ENCODE measurements at places on chromosomes 11 and 22.

DNA sequence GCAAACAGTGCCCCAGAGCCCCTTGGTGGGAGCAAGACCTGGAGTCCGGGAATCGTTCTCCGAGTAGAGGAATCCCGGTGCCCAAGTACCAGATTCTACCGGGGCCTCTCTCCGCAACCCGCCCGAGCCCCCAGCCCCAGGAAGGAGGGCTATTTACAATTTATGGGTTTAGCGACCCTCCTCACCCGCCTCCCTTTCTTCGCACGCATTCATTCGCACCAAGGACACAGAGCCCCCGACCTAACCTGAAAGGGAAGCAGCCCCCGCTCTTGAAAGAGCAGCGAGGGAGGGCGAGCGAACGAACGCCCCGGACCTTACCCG lies 628 bp downstream of the LRP4 start:
- DNase-seq = no peak

DNA sequence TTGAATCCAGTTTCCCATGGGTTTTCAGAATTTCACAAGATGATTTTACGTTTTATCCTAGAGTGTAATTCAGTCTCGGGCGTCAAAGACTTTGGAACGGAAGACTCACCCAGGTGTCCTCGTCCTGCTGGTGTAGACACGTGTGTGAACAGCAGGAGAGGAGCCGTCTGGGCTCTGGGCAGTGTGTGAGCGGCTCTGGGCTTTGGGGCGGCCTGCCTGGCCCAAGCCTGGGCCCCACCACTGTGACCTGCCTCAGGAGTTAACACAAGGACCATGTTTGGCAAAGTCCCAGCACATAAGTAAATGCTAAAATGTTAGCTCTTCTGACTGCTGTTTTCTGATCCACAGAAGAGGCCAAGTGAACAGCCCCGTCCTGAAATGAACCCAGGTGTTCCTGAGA lies 1093.3 kb downstream of the BRD1 start:
- no peak for DNase-seq

DNA sequence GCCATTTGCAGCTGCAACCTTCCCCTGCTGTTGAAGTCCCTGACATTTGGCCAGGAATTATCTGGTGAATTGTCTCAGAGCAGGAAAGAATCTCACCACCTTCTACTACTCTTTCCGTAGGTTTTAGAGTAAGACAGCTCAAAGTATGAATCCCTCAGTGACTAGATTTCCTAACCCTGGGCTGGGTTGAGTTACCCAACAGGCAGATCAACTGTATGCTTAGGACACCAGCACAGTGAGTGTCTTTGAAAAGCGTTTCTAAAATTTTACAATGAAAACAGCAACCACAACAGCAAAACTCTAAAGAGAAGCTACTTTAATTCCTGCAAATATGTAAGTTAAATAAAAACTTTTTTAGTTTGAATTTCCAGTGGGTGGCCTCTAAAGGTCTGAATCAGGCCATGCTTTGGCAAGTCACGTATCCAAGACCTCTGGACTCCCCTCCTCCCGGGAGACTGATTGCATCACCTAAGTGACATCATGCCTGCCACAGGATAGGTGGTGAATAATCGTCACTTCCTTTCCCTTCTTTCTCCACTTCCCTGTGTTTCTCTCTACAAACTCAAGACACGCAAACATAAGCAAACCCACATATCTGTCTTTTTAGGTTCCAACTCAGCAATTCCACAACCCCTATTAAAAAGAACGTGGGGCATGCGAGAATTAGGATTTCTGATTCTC lies 7.8 kb downstream of the OR8B12 start:
- DNase-seq = no peak

DNA sequence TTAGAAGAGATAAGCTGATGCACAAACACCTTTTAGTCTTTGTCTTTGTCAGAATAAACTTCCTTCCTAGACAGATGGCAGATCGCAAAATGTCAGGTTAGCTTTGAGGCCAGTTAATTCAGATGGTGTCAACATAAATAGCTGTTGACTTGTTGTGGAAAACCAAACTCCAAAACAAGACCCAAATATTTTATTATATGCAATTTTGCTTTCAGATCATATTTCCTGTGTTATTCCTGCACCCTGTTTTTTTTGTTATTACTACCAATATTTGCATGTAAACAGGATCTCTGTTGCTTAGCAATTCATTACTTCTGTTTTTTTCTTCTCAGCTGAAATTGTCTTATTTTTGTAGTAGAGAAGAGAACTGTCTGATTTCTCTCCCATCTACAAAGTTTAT lies 316.0 kb downstream of the ETS1 start:
- DNase-seq = no peak

DNA sequence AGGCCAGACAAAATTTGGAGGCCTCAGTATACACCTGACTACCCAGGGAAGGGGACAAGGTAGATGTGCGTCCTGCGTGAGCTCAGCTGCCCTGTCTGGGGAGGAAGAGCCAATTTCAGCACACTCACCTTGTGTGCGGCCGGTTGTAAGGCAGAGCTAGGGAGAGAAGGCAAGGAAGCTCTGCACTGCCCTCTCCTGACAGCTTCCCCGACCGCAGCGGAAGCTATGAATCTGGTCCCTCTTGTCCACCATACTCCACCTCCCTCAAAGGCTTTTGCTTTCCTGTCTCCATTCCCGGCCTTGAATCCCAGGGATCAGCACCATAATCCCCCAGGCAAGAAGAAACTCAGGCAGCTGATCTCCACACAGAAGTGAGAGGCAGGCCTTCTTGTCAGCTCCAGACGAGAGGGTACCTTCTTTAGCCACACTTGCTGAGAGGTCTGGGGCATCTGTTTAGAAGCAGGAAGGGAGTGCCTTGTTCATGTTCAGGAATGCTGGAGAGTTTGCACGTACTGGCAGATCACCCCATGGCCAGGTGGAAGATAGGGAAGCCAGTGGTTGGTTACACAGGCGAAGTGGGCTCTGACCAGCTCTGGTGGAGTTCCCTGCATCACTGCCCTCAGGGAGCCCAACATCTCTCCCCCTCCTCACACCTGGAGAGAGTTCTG lies 62.5 kb downstream of the FEZ1 start:
- DNase-seq = peak; percentile 55

GRCh38 chr11:78838417-78838816 lies 263.8 kb upstream of the NARS2 start:
- no peak for DNase-seq

DNA sequence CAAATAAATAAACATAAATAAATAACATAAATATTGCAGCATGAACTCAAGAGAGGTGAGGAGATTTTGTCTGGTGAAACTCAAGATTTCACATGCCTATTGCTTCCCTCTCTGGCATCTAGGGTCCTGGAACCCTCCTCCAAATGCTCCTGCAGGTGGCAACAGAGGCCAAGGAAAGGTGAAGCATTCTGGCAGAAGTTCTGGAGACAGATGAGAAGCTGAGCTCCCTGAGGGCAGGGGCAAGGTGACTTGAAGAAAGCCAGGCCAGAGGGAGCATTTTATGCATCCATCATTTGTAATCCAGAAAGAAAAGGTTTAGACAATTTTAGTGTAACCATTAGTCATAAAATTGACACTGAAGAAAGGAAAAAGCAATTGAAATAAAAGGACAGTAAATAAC lies 64.9 kb downstream of the ENDOD1 start:
- DNase-seq = peak; percentile 90

DNA sequence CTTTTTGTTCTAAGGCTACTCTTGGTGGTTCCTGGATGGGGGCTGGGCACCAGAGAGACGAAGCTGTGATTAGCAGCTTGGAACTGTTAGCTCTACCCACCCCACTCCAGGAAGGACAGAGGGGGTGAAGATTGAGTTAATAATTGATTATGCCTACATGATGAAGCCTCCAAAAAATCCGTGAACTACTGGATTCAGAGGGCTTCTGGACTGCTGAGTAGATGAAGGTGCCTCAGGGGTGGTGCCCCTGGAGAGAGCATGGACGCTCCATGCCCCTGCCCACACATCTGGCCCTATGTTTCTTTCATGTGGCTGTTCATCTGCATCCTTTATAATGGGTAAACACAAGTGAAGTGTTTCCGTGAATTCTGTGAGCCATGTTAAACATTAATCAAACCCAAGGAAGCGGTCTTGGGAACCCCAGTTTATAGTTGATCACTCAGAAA lies 47.3 kb upstream of the CYP2D6 start:
- no peak for DNase-seq

- DNase-seq = peak; percentile 71
These were observed 12.7 kb downstream of the RPL3 start for GRCh38 chr22:39306456-39307361.

- DNase-seq = no peak
These were observed 62.0 kb downstream of the FAM76B start for GRCh38 chr11:95727620-95728019.

DNA sequence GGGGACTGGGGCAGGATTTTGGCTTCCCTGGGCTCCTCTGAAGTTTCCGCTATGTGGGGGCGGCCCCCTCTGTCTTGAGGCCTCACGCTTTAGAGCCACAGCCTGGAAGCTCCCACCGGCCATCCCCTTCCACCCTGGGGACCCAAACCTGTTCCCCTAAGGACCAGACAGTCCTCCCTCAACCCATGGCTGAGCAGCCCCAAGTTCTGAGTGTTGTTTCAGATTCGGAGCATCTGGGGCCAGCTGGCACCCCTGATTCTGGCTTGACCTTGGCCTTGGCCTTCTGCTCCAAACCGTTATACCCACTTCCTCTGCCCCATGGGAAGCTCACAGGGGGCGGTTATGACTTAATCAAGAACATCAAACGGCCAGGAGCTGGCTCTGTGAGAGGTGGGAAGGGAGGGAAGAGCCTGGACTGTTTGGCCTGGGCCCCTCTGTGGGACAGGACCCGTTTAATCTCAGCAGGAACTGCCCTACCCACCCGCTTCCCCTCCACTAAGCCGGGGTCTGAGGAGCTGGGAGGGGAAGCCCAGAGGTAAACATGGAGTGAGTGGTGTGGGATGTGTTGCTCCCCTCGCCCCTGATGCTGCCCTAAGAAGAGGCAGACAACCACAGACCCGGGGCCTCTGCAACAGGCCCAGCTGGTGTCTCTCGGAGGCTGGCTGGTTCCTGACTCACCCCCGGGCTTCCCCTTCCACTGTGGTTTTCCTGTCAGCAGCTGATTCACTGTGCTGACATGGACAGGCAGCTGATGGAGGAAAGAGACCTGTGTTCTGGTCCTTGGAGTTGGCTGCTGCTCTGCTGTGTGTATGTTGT lies 3.4 kb downstream of the CD82 start:
- peak; percentile 87 for DNase-seq

DNA sequence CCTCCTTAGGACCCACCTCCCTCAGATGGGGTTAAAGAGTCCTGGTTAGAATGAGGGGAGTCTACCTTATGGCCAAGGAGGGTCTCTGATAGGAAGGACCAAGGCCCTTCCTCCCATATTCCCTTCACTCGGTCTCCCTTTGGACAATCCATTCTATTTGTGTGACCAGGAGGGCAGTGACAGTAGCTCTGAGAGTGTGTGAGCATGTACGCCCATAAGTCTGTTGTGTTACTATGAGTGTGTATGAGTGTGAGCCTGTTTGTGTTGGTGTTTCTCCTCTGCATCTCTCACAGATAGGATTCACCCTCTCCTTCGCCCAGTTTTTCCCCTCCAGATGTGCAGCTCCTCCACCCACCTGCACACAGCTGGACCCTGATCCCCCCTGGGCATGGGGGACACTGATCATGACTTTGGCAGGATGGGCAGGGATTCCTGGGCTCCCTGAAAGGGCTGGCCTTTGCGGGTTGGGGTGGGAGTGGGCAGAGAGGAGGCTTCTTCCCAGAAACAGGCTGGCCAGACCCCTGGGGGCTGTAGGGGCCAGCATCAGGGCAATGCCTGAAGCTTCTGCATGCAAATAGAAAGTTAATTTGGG lies 14.5 kb downstream of the PHLDB1 start:
- DNase-seq = no peak
